ENCODE measurements at places on chromosomes 7 and 10.

DNA sequence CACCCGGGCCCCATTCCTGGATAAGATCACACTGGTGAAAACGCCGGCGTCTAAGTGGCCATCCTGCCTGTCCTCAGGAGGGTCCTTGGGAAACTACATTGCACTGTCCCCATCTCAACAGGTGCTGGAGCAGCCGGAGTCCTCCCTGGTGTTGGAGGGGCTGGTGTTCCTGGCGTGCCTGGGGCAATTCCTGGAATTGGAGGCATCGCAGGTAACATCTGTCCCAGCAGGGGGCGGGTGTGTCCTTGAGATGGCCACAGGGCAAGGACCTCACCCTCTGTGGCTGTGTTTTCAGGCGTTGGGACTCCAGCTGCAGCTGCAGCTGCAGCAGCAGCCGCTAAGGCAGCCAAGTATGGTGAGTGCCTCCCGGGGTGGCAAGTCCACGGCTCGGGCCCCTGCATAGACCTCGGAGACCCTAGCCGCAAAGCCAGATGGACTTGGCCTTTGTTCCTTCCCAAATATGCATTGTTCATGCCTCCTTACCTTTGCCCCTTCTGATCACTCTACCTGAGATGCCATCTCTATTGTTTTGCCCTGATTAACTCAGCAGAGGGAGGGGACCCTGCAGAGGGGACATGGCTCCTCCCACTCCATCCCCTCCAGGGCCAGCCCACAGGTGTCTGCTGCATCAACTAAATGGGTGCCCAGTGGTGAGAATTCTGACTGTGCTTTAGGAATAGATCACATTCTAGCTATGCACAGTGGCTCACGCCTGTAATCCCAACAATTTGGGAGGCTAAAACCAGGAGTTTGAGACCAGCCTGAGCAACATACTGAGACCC lies 23.8 kb downstream of the ELN start:
- DNase-seq: no peak

- DNase-seq: no peak
Measured at GRCh38 chr10:112979927-112980326, 29.9 kb downstream of the TCF7L2 start.

DNA sequence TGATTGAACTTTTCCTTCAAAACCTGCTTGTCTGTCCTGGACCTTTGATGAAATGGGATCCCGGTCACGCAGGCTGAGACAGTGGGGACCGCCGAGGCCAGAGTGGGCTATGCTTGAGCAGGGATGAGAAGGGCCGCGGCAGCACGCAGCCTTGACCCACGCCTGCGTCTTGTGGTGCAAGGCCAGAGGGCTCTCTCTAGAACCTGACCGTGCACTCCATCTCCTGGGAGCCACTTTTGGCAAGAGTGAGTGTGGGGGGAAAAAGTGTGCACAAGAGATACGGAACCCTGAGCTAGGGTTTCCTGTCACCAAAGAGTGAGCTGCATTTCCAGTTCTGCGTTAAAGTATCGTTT lies 42.4 kb downstream of the WIPI2 start:
- no peak for DNase-seq

DNA sequence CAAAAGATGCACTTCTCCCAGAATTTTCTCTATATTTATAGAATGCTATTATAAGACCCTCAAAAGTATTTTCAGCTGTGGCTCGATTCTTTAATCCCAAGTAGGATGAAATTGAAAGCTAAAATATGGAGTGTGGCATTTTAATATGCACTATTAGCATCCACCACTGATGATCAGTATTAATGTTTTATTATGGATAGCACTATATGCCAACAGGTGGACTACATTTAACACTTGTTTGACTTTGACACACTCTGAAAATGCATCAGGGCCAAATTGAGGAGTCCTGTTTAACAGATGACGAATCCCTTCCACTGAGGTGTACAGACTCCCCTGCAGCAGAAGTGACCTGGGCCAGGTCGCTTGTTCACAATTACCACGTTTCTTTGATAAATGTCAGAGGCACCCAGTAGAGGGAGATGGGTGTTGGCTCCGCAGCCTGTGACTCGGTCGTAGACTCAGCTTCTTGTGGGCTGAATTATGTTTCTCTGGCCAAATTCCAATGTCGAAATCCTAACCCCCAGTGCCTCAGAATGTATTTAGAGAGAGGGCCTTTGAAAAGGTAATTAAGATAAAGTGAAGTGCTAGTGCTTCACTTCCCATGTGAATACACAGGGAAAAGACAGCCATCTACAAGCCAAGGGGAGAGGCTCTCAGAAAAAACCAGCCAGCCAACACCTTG lies 48.1 kb downstream of the WIPF3 start:
- no peak for DNase-seq

DNA sequence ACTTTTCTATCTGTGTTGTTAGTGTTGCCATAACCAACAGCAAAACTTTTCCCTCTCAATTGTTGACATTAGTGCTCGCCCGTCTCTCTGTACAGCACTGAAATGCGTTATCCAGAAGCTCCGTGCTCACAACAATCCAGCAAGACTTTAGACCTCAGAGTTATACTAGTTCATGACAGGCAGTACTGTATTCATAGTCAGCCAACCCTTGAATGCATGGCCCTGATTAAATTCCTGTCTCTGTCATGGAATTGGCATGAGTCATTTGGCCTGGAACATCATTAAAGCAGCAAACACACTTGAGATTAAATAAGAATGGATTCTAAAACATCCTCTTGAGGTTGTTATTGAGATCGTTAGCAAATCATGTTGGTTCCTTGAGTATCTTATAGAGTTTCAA lies 405.5 kb upstream of the C7orf33 start:
- DNase-seq: no peak

- no peak for DNase-seq
Measured at GRCh38 chr10:120666308-120666707, 184.9 kb upstream of the WDR11 start.

DNA sequence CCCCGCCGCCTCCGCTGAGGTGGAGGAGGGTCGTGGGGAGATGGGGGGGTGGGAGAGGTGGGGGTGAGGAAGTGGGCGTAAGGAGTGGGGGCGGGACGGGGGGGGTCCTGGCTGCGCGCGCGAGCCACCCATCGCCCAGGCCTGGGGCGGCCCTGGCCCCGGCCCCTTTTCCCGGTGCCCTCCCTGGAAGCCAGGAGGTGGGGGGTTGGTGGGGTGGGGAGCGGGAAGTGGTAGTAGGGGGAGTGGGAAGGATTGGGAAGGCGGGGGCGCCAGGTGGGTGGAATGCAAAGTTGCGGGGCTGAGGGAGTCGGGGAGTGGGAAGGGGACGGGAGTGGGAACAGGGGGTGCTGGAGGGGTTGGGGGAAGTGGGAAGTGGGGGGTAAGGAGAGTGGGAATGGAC lies 319 bp upstream of the MMD2 start:
- no peak for DNase-seq

DNA sequence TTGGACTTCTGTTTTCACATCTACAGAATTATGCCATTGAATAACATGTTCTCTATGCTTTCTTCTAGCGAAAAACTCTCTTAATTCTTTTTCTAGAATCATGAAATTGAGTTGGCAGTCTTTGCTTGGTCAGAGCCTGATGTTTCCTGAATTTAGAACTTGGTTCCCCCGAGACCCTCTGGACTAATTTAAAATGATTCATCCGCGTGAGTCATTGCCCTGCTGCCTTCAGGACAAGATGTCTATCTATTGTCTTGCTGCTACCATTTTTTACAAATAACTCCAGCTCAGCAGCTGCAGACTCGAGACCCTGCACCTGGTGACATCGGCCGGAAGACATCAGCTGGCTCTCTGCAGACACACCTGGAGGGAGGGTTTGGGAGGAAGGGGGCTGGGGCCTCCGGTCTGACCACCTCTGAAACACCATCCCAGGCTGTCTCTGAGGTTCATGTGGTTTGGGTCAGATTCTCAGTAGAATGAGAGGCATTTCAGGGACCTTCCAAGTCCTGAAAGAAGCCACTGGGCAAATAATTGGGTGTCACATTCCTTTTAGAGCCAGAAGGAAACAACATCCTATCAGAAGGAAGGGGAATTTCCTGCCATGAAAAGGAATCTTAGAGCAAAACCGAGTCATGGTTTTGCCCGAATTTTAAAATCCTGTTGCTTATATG lies 20.9 kb upstream of the KLF6 start:
- DNase-seq: no peak

Data from stimulated activated CD4-positive, alpha-beta T cell treated with anti-CD3 and anti-CD28 coated beads, Interleukin-15, amount 100 ng/mL, for 1 hour (primary cell).